LHCN-M2 (cell line): ENCODE measurements at places on chromosomes 3 and 15.
A peak's percentile ranks its signal among the peaks of the same experiment; 100 is the strongest.

DNA sequence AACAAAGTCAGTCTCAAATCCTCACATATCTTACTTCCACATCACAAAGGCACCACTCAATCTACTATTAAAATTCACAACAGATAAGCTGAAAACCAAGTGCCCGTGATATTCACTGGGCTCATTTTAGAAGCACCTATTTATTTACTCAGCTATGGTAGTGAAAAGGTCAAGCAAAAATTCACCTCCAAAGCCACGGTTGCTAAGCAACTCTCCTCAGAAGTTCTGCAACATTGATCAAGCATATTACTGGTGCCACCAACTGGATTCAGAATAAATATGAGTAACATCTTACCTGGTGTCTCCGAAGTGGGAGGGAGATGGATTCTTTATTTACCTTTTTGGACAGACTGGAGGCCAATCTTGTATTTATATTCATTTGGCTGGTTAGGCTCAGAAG, 714.8 kb downstream of the FHIT start:
- DNase-seq, result no peak

- DNase-seq, result no peak
These were observed 4.3 kb downstream of the PRKCI start for GRCh38 chr3:170226426-170226960.

DNA sequence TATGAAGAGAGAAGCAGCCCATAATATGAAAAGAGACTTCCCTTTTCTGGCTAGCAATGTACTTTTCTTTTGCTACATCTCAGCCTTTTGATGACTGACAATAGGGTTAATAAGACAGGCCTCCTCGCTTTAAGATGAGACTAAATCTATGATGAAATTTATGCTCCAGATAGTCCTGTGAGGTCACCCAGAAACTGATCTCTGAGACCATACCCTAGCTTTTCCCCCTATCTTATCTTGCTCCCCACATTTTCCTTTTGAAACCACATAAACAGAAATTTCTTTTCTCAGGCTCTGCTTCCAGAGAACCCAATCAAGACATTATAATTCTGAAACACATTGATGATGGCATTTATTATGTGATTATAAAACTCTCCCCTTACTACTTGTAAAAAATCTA, 168.8 kb upstream of the CADM2 start:
- DNase-seq, result no peak

- DNase-seq, result no peak
These were observed 102.7 kb upstream of the FGF7 start for GRCh38 chr15:49320351-49320750.

- no peak for DNase-seq
These were observed 62.9 kb downstream of the HMCES start for GRCh38 chr3:129341331-129342141.

- no peak for DNase-seq
These were observed 584.3 kb downstream of the NSUN3 start for GRCh38 chr3:94647131-94647530.

GRCh38 chr15:95247071-95247984, 1016.0 kb downstream of the MCTP2 start:
- peak; percentile 98 for DNase-seq

DNA sequence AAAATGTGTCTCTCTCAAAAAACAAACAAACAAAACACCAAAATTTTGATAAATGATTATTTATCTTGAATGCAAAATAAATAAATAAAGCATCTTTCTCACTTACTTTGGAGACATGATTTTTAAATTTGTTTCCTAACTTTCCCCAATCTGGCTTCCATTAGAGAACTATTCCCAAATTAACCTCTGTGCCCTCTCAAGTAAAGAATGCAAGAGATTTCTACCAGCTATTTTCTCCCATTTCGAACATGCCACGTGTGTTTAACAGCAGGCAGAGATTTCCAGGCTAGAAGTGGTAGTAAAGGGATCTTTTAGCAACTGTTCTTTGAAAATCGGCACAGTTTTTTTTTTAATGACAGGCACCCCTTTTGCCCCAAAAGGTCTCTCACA, 269.1 kb downstream of the SHQ1 start:
- no peak for DNase-seq

DNA sequence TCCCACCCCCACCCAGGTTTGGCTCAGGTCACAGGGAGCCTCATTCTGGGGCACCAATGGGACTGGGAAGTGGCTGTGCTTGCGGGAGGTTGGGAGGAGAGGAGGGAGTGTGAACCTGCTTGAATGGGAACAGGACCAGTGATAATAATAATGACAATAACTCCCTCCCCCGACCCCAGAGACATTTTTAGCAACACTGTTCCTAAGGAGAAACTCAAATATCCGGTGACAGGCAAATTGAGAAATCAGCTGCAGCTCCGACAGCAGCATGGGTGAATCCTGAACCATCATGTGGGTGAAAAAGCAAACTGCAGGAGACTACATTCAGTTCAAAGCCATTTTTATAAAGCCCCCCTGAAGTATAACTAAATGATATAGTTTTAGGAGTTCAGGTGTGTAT, 11.6 kb upstream of the RPL29 start:
- no peak for DNase-seq

GRCh38 chr3:73508330-73508954, 116.3 kb downstream of the PDZRN3 start:
- DNase-seq, result peak; percentile 62

DNA sequence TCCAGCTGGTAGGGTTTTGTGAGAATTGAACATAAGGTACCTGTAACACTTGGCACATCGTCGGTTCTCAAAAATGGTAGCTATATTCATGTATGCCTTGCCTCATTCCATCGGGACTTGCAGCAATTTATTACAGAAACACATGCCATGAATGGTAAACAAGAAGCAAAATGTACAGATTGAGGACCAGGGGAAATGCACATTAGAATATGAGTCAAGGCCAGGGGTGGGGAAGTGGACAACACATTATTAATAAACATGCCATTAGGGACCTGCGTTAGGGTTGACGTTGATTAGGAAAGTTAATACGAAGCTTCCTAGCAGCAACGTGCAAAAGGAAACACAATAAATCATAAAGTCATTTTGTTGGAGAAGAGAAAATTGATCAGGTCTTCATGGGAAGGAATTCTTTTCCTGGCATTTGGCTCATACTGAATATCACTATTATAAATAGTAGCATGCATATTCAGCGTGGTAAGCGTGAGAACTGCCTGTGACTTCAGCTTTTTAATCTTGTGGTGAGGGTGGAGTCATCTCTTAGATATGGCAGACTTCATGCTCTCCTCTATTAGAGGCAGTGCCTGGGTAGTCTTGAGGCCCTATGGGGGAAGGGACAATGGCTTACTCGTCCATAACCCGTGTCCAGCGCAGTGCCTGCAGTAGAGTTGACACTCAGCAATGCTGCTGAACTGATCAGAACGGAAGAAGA, 184.9 kb downstream of the SV2B start:
- DNase-seq, result no peak

DNA sequence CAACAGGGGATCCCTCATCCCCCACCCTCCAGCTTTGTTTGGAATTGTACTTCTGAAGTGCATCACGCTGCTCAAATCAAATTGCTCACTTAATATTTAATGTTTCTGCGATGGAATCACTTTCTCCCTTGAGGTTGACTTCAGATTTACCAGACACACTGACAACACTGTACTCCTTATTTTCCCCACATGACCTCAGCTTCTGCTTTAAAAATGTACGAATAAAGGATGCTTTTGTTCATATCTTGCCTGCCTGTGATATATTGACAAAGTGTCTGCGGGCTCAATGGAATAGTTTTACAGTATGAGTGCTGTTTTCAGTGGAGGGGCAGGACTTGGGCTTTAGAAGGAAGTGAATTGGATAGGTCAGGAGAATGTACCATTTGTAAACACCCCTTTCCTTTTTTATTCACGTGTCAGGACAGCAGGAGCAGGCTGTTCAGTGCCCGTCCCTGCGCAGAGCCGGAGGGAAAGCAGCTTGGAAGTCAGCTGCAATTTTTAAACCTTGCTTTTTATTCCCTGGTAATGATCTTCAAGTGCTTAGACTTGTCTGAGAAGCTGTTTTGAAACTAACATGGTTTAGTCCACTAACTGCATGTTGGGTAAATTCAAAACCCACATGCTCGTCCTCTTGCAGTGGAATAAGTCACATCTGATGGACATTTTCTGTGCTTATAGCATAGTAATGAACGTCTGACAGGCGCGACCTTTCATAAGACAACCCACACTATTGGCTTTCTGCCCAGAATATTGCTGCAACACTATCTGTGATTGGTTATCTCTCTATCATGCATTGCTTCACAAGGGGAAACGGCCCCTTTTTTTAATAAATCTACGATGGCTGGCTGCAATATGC, 29.9 kb downstream of the MBNL1 start:
- DNase-seq, result peak; percentile 94

DNA sequence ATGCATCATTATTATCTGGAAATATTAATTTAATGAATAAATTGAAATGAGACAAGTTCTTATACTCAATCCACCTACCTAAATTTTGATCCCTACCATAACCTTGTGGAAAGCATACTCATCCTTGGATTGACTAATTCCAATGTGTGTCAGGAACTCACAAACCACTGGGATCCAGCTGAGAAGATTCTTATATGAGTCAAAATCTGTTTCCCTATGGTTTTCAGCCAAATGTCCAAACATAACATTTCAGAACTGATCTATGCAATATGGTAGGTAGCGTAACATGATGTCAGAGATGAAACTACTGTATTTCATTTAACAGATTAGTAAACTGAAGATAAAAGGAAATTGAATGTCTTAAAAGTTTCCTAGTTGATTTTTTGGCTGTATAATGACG, 250.0 kb downstream of the PLOD2 start:
- peak; percentile 10 for DNase-seq

DNA sequence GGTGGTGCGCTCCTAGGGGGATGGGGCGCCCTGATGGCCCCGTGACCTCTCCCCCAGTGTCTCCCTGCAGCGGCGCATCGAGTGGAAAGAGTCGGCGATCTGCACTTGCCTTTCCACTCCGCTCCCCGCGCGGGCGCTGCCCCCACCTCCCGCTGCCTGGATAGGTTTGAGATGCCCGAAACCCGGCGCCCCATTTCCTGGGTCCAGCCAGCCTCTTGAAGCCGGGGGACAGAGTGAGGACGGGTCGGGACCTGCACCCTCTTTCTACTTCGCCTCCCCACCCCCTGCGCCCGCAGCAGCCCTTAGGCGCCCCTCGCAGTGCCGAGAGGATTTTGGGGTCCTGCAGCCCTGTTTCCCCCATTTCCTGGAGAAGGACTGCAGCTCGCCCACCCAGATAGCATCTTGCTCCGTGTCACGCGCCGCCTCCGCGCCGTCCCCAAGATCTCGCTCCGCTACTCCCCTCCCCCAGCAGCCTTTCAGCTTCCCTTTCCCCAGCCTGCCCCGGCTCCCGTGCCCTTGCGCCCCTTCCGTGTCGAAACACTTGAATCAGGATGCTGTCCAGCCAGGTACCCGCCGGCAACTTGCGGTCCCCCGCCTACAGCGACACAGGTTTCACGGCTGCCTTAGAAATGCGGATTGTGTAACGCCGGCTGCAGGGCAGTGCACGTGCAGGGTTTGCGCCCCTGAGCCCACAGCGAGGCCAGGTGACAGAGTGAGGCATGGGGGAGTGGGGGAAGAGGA, 519 bp downstream of the ABHD6 start:
- DNase-seq, result peak; percentile 55

DNA sequence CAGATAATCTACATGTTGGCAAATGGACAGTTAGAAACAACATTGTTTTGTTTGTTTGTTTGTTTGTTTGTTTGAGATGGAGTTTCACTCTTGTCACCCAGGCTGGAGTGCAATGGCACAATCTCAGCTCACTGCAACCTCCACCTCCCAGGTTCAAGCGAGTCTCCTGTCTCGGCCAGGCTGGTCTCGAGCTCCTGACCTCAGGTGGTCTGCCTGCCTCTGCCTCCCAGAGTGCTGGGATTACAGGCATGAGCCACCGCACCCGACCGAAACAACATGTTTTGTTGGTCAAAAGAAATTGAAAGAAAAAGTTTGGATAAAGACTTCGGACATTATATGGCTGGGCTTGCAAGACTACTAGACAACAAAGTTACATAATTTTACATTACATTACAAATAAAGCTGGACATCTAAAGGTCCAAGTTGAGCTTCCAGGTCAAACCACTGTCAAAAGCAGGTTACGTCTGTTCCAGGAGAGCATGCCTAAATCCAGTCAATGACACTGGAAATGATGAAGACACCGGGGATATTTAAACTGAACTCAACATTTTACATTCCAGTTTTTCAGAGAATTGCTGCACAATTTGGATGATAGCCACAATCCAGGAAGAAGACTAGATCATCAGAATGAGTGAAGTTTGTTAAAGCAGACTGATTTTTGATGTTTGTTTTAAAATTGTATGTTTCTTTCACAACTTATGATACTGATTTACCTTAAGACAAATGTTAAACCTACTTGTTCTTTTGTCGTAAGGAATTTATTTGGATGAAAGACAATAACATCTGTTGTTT, 18.6 kb downstream of the SERP1 start:
- no peak for DNase-seq

DNA sequence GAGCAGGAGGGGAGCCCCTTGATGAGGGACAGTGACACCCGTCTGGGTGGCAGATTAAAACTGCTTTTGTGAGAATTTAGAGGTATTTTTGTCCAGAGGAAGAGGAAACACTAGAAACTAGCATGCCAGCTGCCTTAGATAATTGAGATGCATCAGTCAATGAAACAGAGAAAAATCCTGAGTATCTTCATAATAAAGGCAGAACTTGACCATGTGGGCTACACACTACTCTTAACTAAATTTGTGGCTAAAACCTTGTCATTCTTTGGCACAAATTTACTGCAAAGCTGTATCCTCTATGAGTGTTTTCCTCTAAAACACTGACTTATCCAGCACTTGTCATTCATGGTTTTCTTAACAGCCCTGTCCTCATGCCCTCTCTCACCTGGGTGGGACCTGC, 259.7 kb upstream of the TPM1 start:
- no peak for DNase-seq

GRCh38 chr15:77981281-77982126, 96.0 kb downstream of the TBC1D2B start:
- DNase-seq, result no peak

- peak; percentile 71 for DNase-seq
These were observed 4.5 kb downstream of the ESYT3 start for GRCh38 chr3:138438896-138439295.

DNA sequence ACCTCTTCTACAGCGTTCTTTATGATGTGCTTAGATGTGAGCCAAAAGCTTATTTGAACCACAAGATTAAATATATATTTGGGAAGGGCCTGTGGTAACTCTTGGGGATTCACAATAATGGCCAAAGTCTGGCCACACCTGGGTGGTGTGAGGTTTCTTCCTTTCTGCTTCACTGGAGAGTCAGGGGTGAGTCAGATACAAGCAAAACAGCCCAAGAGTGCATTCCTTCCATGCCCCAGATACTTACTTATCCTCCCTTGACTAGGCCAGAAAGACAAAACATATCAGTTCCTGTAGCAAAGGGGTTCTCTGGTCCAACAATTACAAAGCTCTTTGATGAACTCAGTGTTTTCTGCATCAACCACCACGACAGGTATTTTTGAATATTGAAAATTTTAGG, 941 bp downstream of the ZBED2 start:
- peak; percentile 69 for DNase-seq

- peak; percentile 19 for DNase-seq
These were observed 34.5 kb downstream of the PLA2G4D start for GRCh38 chr15:42059661-42060476.
